Hepatocyte (in vitro differentiated cells): ENCODE measurements at places on chromosomes 16 and 17. TPM values are rescaled to one million over a fixed set of nuclear protein-coding genes. Genes with fewer than 3 reads are reported as not detected.

Gene MILR1
- 0.47 and 0.62 TPM in 2 replicates for polyA plus RNA-seq

GRCh38 chr16:77211880-77212740, 12.9 kb downstream of the SYCE1L start:
- DNase-seq, result peak; percentile 87

Gene MIS12
- polyA plus RNA-seq, result 19.6 and 20.8 TPM in 2 replicates

GRCh38 chr17:27810211-27810901, 10.0 kb upstream of the NOS2 start:
- peak; percentile 23 for DNase-seq

Gene GNG13
- polyA plus RNA-seq, result not detected in 2 replicates

DNA sequence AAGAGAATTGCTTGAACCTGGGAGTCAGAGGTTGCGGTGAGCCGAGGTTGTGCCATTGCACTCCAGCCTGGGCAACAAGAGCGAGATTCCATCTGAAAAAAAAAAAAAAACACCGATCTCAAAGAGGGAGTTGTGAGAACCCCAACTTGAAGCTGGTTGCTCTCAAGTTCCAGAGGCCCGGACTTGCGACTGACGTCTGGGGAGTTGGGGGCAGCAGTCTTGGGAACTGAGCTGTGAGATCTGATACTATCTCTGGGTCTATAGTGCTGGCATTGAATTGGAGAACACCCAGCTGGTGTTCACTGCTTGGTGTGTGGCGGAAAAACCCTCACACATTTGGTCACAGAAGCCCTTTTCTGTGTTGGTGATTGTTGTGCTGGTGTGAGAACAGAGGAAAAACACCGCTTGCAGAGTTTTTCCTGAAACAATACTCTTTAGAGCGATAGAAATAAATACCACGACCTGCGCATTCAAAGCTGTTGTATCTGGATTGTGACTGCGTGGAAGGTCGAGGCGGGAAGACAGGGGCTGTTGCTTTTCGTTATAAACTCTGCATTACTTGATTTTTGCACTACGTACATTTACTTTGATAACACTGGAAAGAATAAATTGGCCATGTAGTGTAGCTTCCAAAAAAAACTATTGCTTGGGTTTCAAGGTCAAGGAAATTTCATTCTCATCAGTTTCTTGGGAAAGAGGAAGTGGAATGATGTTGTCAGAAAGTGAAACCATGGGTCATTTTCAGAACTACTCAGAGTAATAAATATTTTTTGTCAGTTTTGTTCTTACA, 8.8 kb downstream of the SCIMP start:
- DNase-seq, result no peak

Gene ERCC4
- polyA plus RNA-seq, result 11.3 and 19.3 TPM in 2 replicates

- no peak for DNase-seq
Observed at GRCh38 chr16:12917653-12918052, 16.3 kb downstream of the SHISA9 start.

Gene CDRT15
- polyA plus RNA-seq, result 0.50 TPM in 1 of 2 replicates, not detected in the other

- DNase-seq, result no peak
Observed at GRCh38 chr16:80372341-80372740, 168.5 kb upstream of the DYNLRB2 start.

DNA sequence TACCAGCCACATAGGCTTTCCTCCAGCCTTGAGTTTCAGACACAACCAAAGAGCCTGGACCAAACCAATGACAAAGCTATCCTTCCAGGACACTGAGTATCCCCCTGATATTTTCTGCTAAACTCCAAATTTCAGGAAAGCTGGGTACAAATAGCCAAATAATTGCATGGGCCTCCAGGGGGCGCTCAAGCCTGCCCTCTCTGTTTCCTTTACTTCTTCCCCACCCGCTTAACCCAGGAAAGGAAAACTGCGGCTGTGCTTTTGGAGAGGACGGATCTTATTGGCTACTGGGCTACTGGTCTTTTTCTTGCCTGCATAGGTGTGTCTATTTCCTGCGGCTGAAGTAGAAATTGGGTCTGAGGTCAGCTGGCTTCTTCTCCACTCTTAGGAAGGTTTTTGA, 30.1 kb downstream of the GNGT2 start:
- peak; percentile 35 for DNase-seq

Gene KCNJ2
- polyA plus RNA-seq, result 0.41 and 1.0 TPM in 2 replicates

DNA sequence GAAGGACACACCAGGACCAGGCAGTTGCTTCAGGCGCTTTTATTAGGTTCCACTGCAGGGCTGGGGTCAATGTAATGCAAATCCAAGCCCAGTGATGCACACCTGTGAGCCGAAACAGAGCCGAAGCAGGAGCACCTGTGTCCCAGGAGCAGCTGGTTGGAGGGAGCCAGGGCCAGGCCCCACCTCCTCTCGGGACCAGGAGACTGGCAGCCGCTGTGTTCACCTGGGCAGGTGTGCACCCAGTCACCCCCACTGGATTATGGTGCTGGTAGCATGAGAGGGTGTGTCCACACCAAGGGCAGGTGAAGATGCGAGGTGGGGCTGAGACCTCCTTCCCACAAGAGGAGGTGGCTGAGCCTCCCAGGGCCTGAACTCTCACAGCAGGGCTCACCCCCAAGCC, 4.7 kb upstream of the FAAP100 start:
- DNase-seq, result no peak

- DNase-seq, result no peak
Observed at GRCh38 chr16:6281274-6281673, 1051.4 kb upstream of the RBFOX1 start.

GRCh38 chr17:58249270-58250133, 11.1 kb downstream of the LPO start:
- peak; percentile 74 for DNase-seq

DNA sequence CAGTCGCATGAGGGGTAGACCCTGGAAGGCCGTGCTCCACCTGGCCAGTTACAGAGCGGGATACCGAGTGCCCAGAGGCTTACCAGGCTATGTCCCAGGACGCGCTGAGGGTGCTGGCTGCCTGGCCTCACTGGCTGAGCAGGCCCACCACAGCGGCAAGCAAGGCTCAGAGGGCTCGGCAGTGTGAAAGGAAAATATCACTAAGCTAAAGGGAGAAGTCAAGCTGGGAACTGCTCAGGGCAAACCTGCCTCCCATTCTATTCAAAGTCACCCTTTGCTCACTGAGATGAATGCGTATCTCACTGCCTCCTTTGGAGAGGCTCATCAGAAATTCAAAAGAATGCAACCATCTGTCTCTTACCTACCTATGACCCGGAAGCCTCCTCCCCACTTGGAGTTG, 37.4 kb downstream of the CCDC57 start:
- no peak for DNase-seq
